ENCODE measurements at places on chromosomes 3 and 15.

GRCh38 chr3:50375258-50375931 lies 16.1 kb upstream of the TMEM115 start:
- DNase-seq, result no peak

DNA sequence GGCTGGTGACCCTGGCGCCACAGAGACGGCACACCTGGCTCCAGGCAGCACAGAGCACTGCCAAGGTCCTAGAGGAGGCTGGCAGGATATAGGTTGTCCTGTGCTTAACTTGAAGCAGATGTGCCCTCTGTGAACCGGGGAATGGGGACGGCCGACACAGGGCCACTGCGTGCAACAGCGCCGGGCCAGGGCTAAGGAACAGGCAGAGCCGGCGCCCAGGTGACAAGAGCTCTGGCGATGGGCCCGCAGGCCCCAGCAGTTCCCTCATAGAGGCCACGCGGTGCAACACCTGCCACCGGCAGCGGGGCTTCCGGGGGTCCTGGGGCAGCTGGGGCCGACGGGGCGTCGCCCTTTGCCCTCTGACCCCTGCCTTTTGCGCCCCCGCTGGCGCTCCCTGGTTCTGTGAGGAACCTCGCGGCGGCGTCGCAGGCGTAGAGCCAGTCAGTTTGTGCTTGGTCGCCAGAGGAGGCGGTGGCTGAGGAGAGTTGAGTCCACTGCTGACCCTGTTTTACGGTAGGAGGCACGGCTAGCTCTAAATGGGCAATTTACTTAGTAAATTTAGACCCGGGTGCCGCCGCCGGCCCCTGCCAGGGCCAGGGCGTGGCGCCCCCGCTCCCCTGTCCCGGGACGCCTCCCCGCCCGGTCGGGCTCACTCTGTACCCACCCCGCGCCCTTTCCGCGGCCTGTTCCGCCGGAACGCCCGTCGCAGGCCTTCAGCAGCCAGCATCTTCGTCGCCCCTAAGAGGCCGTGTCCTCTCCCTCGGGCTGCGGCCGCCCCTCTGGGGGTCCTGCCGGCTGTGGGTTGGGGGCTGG lies at the start of gene NPAP1:
Gene NPAP1, plus strand, starts transcription at position 444 of the 813 bp plus-strand sequence. Its CDS starts 93 bp downstream, at position 537.
- DNase-seq, result no peak

- no peak for DNase-seq
These were observed 23.6 kb downstream of the RASGRP1 start for GRCh38 chr15:38541026-38541425.

- no peak for DNase-seq
These were observed 25.9 kb upstream of the SPRED1 start for GRCh38 chr15:38226608-38227266.

DNA sequence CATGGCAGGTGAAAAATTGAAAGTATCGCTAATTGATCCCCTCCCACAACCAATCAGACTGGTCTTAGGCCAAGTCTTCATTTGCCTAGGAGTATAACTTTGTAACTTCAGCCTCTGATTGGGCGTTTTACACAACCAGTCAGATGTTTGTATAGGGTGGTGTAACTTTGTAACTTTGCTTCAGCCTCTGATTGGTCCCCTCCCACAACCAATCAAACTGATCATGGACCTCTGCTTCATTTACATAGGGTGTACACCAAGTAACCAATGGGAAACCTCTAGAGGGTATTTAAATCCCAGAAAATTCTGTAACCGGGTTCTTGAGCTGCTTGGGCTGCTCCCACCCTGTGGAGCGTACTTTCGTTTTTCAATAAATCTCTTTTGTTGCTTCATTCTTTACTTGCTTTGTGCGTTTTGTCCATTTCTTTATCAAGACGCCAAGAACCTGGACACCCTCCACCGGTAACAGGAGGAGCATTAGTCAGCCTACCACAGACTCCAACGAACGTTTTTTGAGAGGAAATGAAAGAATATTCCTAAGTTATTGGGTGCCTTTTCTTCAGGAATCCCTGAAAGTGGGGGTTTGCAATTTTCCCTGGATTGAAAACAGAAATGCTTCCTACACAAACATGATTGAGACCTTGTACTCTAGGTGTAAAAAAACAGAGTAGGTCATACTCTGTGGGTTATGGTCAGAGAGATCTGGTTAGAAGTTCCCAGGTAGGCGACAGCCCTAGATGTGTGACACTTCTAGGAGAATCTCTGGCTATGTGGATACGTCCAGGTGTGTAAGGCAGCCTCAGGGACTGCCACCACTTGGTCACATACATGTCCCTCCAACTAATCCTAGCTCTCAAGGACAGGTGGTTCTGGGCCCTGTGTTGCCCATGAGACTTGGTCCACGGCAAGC lies 5.5 kb upstream of the SACM1L start:
- DNase-seq, result no peak

DNA sequence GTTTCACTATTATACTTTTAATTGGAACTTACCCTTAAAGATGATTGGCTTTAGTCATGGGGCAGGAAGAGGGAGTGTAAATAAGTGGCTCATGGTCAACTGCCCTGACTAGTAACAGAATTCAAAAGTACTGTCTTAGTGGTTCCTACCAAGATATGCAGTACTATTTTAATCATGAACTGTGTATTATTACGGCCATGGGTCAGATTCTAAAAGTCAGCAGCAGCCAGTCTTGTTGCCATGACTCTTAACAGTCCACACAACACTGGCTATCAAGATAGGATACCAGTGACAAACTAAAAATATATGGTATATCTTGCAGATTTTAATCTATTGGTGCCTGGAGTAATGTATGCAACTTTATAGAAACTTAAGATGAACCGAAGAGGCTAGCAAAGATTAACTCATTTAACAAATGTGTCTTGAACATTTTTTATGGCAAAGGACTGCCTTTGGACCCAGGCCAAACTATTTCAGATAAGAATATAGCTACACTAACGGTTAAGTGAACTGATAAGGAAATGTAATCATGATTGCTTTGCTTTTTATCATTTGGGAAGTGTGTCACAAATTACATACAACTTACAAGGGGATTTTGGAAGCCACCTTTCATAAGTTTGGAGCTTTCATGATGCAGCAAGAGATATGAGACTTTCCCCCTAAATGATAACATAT lies 163.7 kb downstream of the TCF12 start:
- DNase-seq, result no peak

DNA sequence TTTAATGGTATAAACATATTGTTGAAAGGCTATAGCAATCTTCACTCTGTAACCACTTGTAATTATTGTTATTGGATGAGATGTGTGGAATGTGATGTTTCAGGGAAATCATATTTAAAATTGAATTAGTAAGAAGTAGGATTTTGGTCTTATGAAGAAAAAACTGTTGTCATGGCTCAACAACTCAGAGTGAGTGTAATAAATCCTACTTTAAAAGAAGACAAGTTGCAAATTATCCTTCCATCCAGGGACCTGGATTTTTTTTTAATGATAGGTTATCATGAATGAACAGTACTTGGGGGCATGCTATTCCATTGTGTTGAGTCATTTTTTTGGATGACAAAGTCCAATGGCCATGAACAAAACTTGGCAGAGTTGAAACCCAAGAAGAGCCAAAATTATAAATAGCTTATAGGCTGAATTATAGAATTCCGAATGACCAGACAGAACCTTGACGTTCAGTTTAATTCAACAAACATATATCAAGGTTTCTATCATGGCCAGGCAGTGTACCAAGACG lies 625.5 kb upstream of the ZNF717 start:
- DNase-seq, result no peak

GRCh38 chr3:19202303-19202702 lies 54.0 kb downstream of the KCNH8 start:
- no peak for DNase-seq

DNA sequence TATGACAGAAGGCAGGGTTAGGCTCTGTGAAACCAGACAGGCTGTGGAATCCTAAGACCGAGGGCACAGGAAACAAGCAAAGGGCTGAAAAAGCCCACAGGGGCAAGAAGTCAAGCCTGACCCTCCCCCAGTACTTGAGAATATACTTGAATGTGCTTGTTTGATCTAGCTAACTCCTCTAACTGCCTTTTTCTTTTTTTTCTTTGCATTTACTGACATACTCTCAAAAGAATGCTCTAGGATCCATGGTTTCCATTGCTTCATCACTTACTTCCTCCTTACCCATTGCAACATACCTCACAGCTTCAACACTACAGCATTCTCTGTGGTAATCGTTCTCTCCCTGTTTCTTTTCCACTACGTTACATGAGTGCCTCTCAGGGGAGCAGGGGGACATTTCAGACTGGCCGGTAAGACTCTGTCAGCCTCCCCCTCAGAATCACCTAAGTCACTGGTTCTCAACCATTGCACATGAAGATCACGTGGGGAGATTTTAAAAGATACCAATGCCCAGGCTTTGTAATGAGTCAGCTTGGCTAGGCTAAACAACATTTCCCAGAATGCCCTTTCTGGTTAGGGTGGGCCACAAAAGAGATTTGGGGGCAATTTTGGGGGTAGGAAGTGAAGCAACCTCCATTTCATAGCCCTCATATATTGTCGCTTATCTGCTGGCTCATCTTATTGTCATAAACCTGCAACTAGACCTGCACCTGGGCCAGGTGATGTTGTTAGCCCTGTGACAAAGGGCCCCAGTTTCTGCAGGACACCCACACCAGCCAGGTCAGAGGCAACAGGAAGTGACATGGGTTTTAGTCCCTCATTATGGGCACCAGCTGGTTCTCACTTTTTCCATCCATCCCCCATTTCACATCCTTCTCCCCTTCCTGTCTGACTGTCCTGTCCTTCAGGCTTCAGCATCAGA lies 24.6 kb upstream of the RSL24D1 start:
- no peak for DNase-seq

GRCh38 chr3:143427631-143428030 lies 308.1 kb downstream of the CHST2 start:
- DNase-seq, result no peak

DNA sequence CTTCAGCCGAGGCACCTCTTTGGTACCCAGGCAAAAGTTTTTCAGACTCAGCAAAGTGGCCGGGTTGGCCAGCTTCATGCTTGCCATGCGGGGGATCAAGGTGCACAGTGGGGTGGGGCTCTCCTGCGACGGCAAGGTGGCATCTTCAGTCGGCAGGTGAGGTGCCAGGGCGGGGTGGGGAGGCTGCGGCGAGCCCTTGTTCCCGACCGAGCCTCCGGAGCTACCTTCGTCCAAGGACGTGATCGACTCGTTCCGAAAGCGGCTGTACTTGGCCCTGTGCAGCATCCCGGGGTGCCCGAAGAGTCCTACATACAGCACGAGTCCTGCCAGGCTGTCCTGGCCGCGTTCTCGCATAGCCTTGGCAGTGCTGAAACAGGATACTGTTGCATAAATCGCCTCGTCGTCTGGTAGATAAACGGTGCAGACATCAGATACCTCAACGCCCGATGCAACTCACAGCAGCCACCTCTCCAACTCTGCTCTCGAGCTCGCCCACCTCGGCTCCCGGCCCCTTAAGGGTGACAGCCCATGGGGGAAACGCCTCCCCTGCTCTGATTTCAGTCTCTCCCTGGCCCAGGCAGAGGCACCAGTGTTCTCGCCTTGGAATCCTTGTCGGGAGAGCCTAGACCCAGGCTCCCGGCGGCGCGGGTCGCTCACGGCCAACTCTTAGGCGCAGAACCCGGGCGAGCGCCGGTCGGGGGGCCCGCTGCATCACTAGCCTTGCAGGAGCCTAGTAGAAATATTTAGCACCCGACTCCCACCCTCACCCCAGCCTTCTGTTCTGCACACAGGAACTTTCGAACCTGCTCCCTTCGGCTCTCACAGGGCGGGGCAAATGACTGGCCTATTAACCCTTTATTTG lies 826 bp downstream of the SHC4 start:
- DNase-seq, result no peak

GRCh38 chr3:126052196-126053058 lies 31.5 kb downstream of the SLC41A3 start:
- DNase-seq, result no peak

DNA sequence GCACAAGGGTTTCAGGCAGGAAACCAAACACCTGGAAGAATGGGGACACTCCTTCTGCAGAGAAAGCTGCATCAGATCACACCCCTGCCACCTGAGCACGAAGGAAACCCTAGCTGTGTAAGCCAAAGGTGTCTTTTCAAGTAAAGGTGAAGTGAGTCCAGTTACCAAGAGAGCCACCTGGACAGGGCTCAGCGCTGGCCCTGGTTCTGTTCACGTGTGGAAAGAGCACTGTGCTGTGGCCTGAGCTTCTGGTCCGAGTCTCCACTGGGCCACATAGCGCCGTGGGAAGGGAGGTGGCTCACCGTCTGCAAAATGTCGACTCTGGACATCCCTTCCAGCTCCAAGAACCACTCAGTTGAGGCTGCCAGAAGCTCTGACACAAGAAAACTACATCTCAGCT lies 151.1 kb downstream of the ADAMTS17 start:
- DNase-seq, result no peak

- no peak for DNase-seq
These were observed 821.6 kb downstream of the PDCD6IP start for GRCh38 chr3:34619990-34620389.

GRCh38 chr15:101267320-101268104 lies 9.8 kb downstream of the SELENOS start:
- no peak for DNase-seq

- no peak for DNase-seq
These were observed 89.4 kb downstream of the ADAMTS17 start for GRCh38 chr15:100252359-100252758.

GRCh38 chr3:170344971-170345370 lies 12.5 kb upstream of the SKIL start:
- DNase-seq, result no peak

DNA sequence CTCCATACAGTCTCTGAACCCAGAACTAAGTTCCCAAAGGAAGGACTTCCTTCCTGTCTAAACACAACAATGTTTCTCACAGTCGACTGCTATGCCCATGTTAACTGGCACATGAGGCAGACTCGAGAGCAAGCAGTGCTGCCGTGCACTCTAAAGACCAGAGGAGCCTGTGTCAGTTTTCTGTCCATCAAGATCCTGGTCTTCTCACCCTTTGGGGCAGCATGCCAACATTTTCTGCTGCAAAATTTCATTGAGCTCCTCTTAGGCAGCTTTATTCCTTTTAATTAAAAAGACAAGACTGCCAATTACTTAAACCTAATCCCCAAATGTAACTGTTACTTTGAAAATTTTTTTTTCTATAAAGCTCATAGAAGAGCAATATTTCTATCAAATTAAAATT lies 205.1 kb downstream of the GAP43 start:
- DNase-seq, result no peak

DNA sequence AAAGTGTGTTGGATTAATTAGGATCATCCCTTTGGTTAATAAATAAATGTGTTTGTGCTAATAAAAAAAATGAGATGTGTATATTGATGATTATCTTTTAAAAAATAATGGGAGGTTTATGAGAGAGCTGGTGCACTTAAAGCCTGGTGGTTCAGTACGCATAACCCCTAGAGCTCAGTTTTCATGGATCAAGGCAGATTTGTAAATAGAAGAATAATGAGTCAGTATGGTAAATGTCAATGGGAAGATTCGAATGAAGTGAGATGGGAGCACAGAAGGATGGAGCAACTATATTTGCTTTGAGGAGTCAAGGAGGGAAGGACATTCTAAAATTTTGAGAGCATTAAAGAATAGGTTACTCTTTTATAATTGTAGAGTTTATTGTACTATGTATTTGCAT lies 35.4 kb downstream of the AKAP13 start:
- no peak for DNase-seq

GRCh38 chr15:88071141-88071540 lies 185.4 kb downstream of the NTRK3 start:
- DNase-seq, result no peak

Data from mesothelial cell of epicardium (in vitro differentiated cells).